ENCODE measurements at places on chromosomes 13 and 19.

DNA sequence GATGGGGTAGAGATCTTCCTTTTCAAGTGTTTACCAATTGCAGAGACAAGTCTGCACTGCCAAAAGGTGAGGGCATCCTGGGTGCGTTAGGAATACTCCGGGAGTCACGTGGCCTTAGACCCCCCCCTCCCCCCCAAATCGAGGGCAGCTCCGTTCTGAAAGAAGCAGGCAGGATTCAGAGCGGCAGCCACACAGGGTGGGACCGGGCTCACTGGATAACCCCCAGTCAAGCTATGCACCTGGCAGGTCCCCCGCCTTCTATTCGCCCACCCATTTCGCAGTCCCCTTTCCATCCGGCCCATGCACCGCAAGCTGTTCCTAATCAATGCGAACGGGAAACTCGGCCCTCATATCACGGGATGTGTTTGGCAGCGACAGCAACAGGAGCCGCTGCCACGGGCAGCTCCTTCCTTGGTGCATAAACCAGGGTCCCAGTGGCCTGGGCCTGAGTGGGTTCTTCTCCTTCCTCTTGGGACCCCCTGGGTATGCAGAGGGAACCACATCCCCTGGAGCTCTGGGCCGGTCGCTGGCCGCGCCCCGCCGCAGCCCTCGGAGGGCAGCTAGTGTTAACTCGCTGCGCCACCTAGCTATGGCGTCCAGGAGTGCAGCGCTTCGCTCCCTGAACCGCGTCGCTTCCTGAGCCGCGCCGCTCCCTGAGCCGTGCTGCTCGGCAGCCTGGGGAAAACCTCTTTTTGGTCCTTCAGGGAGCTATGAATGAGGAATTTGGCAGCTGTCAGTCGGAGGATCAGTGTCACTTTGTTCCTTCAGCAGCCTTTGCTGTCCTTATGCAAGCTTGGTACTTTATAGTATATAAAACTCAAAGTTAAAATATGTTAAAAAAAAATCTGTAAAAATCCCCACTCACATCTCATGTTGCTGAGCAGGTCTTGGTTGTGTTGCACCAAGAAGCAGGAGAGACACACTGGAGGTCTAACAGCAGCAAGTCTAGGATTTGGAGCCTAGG, 41.4 kb downstream of the LYL1 start:
- DNase-seq: peak; percentile 75

DNA sequence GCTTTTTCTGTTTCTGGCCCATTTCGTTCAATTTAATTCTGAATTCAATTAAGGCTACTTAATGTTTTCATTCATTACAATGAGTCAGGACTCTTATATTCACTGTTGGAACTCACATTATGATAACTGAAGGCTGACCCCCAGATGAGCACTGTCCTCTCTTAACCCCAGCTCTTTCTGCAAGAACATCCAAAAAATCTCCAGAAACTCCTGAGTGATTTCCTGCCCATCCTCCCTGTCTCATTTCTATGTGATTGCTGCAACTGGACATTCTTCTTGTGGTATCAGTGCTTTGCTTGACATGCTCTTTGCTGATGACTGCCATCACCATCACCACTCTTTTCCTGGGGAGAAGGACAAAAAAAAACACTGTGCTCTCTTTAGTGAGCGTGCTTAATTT, 240.3 kb downstream of the SPRY2 start:
- DNase-seq: peak; percentile 71

DNA sequence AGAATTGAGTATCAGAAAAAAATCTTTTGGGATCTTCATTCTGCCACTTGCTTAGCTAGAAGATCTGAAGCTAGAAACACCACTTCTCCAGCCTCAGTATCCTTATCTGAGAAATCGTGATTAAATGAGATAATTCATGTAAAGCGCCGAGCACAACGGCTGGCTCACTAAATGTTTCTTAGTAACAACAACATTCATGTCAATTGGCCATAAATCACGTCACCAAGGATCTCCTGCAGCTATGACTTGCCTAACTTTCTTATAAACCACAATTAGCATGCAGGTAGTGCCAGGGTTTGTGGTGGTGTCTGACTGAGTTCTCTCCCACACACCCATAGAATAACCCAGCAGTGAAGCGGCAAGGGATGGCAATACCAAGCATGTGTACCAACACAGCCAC, 501.3 kb downstream of the EFNB2 start:
- DNase-seq: peak; percentile 72

DNA sequence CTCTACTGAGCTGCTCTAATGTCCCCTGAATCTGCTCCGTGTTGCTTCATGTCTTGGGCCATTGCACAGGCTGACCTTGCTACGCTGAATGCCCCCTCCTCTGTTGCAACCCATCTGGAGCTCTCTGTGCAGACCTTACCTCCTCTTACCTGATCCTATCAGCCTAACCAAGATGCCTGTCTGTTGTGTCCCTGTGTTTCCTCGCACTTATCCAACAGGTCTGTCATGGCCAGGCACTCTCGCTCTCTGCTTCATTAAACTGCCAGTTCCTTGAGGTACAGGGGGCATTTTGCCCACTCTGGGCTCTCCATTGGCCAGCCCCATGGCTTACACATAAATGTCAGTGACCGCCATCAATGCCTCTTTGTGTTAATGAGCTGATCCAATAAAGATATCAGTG, 277.7 kb upstream of the TSHZ3 start:
- no peak for DNase-seq

- no peak for DNase-seq
Measured at GRCh38 chr19:17806945-17807344, 12.0 kb downstream of the B3GNT3 start.

DNA sequence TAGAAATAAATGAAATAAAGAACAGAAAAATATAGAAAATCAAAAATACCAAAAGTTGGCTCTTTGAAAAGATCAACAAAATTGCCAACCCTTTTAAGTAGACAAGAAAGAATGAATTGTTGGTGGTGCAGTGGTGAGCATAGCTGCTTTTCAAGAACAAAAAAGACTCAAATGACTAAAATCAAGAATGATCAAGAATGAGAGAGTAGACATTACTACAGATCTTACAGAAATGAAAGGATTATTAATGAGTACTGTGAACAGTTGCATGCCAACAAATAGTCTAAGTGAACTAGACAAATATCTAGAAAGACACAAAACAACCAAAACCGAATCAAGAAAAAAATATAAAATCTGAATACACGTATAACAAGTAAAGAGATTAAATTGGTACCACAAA, 53.9 kb downstream of the FNDC3A start:
- no peak for DNase-seq

DNA sequence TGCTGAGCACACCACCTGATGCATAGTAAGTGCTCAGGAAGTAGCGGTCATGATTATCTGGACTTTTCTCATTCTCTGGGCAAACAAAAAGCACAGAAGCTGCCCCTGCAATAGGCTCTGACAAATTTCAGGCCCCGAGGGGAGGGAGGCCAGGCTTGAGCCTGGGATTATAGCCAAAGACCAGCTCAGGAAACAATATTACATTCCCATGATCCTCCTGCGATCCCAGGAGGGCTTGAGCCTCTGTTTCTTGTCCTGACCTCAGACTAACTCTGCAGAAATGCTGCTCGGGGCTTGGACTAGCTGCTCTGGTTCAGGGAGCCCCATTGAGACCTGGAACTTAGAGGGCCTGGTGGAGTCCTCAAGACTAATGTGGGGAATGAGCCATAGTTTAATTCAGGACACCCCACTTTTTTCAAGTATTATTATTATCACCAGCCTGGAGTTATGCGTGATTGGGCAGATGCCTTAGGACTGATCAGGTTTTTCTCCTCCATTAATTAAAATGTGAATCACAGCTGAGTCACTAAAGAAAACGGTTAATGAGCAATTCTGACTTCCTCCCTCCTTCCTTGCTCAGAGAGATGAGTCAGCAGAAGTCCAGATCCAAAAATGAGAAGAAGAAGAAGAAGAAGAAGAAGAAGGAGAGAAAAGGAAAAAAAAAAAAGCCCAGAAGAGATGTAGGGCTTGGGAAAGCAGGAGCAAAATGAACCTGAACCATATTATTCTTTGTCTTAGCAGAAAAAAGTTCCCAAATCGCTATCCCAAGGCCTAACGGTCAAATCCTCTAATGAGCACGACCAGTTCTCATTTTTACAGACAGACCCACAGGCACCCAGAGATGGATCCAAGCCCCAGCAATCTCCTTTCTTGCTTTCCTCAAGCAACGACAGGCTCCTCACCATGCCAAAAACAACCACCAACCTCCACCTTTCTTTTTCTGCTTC, 107.2 kb downstream of the CACNA1A start:
- peak; percentile 98 for DNase-seq

- DNase-seq: peak; percentile 45
Measured at GRCh38 chr13:59680429-59681024, 483.2 kb downstream of the DIAPH3 start.

- DNase-seq: peak; percentile 51
Measured at GRCh38 chr13:77492982-77493381, 42.5 kb upstream of the SCEL start.

DNA sequence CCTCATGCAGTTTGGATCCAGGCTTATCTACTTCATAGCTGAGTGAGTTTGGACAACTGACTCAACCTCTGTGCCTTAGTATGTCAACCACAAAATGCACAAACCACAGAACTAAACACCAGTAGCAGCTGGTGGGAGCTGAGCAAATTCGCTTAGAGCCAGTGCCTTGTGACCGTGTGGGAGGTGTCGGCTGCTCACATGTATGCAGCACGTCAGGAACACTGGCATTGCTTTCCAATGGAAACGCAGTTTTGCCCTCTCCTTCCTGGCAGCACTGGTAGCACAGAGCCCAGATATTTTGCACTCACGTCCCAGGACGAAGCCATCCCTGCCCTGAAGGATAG, 8.3 kb upstream of the NTN5 start:
- peak; percentile 82 for DNase-seq

GRCh38 chr13:35598233-35598632, 121.7 kb upstream of the MAB21L1 start:
- no peak for DNase-seq

GRCh38 chr19:54482889-54483288, 9.8 kb upstream of the CDC42EP5 start:
- no peak for DNase-seq

DNA sequence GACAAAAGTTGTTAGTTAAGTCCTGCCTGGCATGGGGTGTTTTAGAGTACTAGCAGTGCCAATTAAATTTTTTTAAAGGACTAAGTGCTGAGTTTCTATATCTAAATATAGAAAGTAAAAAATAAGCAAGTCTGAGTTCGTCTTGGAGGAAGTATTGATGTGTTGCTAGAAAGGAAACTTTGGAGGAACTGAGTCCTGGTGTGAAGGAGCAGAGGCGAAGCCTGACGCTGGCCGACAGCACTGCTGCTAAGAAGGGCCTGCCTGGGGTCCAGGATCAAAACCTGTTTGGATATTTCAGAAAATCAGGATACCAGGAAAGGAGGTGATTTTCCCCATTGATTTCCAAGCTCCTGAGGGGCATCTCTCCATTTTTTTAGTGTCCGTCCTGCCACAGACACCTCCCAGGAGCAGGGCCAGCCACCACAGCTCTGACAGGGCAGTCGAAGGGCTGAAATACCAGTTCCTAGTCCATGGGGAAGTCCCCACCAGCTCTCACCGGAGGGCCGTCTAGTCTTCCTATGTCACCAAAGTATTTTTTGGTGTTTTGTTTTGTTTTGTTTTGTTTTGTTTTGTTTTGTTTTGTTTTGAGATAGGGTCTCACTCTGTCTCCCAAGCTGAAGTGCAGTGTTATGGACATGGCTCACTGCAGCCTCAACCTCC, 38.2 kb upstream of the NPAS1 start:
- no peak for DNase-seq

GRCh38 chr19:8592231-8593009, 15.2 kb upstream of the MYO1F start:
- DNase-seq: peak; percentile 75

DNA sequence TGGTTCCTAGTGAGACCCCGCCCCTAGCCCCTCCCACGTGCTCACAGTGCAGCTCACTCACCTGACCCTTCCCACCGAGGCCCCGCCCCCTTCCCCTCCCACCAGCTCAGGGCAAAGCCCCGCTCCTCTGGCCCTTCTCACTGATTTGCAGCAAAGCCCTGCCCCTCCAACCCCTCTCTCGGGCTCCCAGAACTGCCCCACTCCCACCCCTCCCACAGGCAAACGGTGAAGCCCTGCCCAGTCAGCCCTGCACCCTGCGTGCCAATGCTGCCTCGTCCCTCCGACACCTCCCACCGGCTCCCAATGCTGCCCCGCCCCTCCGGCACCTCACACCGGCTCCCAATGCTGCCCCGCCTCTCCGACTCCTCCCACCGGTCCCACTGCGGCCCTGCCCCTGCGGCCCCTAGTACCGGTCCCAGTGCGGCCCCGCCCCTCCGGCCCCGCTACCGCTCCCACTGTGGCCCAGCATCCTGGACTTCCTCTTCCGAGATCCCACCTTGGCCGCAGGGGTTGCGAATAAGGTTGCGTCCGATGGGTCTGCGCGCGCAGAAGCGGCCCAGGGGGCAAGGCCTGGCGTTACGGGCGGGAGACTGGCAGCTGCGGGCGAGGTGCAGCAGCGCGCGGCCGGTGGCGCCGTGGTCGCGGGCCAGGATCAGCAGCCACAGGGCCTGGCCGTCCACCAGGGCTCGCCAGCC, 834 bp downstream of the FBXO27 start:
- DNase-seq: no peak

GRCh38 chr13:109790942-109791605, 4.7 kb upstream of the IRS2 start:
- DNase-seq: peak; percentile 44

GRCh38 chr13:24502533-24503378, 9.8 kb downstream of the PARP4 start:
- peak; percentile 77 for DNase-seq

- no peak for DNase-seq
Measured at GRCh38 chr13:62057286-62057685, 641.6 kb upstream of the PCDH20 start.

DNA sequence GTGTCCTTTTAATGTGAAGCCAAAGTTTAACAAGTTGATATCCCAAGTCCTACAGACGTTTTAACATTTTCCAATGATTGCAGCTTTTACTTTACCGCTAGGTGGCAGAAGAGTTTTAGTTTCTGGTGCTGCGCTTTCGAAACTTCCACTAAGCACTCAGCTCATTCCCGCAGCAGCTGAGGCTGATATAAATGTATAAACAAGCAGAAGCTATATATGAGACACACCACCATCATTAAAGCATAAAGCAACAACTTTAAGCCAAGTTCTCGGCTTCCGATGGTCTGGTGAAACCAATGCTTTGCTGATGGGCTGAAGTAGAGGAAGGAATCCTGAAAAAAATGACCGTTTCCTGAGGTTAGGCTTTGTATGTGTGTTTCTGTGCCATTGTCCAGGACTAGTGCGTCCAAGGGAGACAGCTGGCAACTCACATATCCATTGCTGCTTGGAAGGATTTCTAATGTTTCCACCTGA, 753.9 kb downstream of the OLFM4 start:
- DNase-seq: peak; percentile 46

GRCh38 chr13:79802389-79803085, 321.6 kb downstream of the NDFIP2 start:
- no peak for DNase-seq

GRCh38 chr13:31431722-31432137, 232.0 kb downstream of the B3GLCT start:
- DNase-seq: peak; percentile 60

All from fibroblast of mammary gland (primary cell).